Right hindlimb (tissue), 1 donor: ENCODE measurements at places on chromosomes 5 and 9.

- DNase-seq: no peak
Measured at GRCh38 chr9:82140471-82140870, 151.9 kb downstream of the SPATA31D1 start.

GRCh38 chr9:123584202-123585176 lies 228.5 kb downstream of the CRB2 start:
- DNase-seq: no peak

DNA sequence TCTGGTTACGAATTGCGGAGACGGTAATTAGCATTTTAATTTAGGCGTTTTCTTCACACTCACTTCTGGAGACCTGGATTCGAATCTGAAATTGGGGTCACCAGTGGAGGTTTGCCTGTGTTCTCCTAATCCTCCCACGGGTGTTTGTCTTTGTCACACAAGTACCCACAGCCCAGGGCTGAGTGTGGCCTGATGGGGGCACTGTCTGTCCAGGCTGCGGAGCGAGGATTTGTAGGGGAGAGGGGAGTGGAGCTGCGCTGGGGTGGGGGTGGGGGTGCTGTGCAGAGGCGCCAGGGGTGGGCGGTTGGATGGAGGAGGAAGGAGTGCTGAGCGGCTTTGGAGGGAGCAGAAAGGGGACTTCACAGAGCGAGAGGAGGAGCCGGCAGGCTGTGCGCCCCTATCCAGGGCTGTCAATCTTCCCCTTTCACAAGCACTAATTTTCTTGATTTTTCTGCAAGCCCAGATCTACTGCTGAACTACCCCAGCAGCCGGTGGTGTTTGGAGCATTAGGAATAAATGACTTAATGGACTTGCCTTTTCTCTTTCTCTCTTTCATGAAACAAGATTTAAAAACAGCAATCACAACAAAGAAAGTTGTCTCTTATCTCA lies 53.1 kb downstream of the TSPAN17 start:
- no peak for DNase-seq

- no peak for DNase-seq
Measured at GRCh38 chr9:136060671-136061371, 34.3 kb downstream of the NACC2 start.

DNA sequence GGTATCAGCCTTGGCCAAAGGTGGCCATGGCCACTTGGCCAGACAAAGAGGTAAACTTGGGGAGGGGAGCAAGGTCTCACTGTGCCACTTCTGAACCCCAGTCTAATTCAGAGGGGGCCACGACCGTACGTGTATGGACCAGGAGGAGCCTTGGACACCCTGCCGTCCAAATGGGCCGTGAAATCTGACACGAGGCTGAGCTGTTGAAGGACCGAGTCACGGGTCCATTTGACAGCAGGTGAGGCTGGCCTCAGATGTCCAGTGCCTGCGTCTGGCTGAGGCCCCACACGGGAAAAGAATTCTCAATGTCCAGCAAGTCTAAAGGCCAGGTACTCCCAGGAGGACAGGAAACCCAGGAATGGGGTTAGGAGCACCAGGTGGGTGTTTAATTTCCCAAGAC lies 17.7 kb downstream of the CMBL start:
- DNase-seq: no peak
